Large intestine (tissue), 12 donors: ENCODE measurements at places on chromosomes 4 and X. TPM values are rescaled to one million over a fixed set of nuclear protein-coding genes. Genes with fewer than 3 reads are reported as not detected.

Gene SAGE1
- not detected for polyA plus RNA-seq

DNA sequence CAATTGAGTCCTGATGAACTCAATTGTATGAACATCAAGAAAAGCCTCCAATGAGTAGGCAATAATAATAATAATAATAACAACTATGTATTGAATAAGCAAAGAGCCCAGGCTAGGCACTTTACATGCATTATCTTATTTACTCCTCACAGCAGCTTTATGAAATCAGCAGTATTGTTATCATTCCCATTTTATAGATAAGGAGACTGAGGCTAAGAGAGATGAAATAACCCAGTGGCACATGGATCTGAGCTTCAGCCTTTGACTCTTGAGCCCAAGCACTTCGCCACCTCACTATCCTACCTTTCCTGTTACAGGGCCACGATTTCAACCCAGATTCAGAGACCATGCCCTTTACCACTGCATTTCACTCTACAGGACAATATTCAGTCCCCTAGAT is 3.2 kb downstream of the RAB33A start:
- no peak for DNase-seq

- no peak for DNase-seq
These were observed 90.2 kb upstream of the TSPAN5 start for GRCh38 chr4:98748609-98749008.

DNA sequence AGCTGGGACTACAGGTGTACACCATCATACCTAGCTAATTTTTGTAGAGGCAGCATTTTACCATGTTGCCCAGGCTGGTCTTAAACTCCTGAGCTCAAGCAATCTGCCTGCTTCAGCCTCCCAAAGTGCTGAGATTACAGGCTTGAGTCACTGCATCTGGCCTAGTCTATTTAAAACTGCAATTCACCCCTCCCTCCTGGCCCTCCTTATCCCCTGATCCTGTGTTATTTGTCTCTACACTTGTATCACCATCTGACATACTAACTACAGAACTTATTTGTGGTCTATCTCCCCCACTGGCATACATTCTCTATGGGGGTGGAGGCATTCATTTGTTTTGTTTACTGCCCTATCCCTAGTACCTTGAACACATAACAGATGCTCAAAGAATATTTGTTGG is 23.7 kb downstream of the CC2D2A start:
- no peak for DNase-seq

DNA sequence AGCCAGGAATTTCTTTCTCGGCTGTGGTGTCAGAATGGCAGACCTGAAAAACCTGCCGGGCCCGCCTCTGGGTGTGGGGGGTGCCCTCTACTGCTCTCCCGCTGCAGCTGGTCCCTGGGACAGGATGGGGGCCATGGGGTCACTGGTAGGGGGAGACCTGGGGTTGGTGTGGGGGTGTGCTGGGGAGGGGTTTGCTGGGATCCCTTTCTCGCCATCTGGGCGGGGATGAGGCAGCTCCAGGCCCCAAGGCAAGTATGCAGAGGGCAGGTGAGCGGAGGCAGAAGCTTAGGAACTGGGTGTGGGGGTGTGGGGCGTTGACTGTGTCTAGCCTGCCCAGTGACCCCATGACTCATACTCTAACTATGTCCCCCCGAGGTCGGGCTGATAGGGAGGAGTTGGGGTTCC is 884 bp downstream of the CCDC120 start:
- peak; percentile 79 for DNase-seq

DNA sequence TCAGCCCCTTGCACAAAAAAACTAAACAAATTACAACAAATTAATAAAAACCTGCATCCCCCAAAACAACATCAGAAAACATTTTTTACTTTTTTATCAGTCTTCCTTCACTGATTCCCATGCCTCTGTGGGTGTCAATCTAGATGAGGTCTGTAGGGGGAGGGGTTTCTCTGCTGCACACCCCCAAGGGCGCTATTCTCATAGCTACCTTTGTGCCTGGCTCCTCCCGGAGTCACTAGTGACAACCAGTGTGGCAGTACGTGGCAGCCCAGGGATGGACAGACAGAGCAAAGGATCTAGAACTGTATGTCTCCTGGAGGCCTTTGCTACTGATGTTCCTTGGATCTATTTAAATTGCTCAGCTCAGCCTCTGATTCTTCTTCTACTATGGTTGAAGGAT is 228.1 kb upstream of the ANXA3 start:
- no peak for DNase-seq

DNA sequence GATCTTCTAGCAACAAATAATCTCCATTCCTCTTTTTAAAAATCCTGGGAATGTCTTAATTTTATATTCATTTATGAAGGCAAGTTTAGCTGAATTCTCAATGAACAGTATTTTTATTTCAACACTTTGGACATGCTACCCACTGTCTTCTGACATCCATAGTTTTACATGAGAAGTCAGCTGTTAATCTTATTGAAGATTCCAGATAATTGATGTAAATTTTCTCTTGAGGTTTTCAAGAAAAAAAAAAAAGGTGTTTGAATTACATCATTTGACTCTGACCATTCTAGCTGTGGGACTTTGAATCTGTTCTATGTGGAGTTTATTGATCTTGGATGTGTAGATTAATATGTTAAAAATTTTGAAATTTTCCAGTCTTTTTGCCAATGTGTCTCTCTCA is 28.0 kb downstream of the PDHA2 start:
- DNase-seq: no peak

DNA sequence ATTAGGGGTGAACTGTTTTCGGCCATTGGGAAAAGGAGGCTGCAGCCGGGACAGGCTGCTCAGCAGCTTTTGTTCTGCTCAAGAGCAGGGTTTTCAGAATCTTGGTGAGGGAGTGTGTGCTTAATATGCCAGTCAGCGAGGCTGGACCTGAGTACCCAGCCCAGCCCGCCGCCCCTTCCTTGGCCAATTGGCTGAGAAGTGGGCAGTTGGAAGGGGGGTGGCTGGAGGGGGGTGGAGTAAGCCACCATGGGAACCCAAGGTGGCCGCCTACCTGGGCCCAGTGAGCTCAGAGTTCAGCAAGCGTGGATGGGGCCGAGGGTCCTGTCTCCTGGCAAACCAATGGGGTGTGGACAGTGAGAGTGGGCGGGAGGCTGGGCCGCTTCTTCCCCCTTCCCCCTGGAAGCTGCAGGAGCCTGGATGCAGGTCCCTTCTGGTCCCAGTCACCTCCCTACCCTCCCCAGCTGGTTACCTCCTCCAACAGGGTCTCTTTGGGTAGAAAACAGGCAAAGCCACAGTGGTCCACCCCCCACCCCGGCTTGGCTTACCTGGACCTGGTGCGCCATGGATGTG is 52.5 kb downstream of the SORCS2 start:
- DNase-seq: no peak

GRCh38 chrX:44019911-44020310 is 46.7 kb upstream of the NDP start:
- DNase-seq: no peak

GRCh38 chr4:20030108-20030507 is 221.6 kb upstream of the SLIT2 start:
- no peak for DNase-seq

DNA sequence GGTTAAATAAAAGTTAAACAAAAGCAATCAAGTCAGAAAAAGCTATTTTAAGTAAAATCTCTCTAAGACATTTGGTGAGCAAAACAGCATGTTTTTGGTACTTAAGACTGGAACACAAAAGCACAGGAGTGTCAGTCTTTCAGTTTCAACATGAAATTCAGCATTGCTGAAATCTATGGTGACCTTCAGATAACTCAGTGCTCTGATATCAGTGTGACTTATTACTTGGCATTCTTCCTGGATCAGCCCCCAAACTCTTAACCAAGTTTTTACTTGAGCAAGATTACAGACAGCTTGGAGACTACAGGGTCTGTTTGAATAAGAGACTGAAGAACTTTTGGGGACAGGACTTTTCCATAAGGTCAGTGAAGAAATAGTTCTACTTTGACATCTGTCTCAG is 437.2 kb downstream of the RAPGEF2 start:
- DNase-seq: no peak
